ENCODE measurements at places on chromosomes 11 and 22. TPM values are rescaled to one million over a fixed set of nuclear protein-coding genes. Genes with fewer than 3 reads are reported as not detected.

The SNX32 gene
- 0.27 TPM for total RNA-seq

The SCN3B gene
- not detected for total RNA-seq

The MAP6 gene
- 0.18 TPM for total RNA-seq

The SCGB1A1 gene
- total RNA-seq, result not detected

The LRRC4C gene
- not detected for total RNA-seq

The ACR gene
- total RNA-seq, result not detected

DNA sequence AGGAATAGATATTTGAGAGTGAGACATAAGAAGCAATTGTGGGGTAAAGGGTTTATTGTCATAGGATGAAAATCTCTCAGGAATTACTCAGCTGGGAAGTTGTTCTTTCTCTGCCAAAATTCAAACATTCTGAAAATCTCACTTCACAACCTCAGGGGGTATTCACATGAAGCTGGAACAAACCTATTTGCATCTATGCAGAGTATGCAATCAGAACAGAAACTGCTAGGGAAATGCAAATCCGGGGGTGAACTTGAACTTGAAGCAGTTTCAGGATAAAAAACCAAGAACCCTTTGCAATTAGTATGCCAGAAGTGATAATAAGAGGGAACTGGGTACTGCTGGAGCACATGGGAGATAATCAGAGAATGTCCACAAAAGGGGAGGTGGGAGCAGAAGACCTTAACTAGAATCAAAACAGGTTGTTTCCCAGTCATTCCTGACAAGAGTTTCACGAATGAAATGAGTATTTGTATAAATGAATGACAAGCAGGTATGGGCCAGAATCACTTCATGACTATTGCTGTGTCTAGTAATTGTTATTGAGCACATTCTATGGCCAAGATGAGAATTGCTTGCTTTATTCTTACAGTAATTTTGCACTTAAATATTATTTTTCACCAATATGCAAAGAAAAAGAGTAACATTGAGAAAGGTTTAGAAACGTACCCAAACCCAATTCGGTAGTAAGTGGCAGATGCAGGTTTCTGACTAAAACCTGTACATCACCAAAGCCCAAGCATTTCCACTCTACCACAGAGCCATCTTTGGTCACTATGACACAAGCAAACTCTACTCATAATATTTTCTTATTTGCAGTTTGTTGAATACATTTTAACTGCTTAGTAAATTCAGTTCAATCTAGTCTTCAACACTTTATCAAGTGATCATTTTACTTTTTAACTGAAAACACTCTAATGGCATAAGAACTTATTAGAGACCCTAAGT, 61.8 kb upstream of the UBASH3B start:
- H3K4me3 ChIP-seq, result no peak overlapping the region
- no peak for DNase-seq

- DNase-seq, result no peak
- no peaks in the 10 kb centered on the region for H3K36me3 ChIP-seq
- H3K27ac ChIP-seq, result no peak overlapping the region
- no peak overlapping the region for H3K4me3 ChIP-seq
- H3K27me3 ChIP-seq, result no peaks in the 10 kb centered on the region
- no peaks in the 10 kb centered on the region for H3K4me1 ChIP-seq
Measured at GRCh38 chr11:91804042-91804441, 420.6 kb upstream of the FAT3 start.

- H3K4me1 ChIP-seq, result no peaks in the 10 kb centered on the region
- DNase-seq, result no peak
- no peak overlapping the region for H3K27ac ChIP-seq
- H3K36me3 ChIP-seq, result no peaks in the 10 kb centered on the region
- peaks cover under 1% of the 10 kb centered on the region for H3K27me3 ChIP-seq
Measured at GRCh38 chr22:48112687-48113521, 1350.5 kb downstream of the TBC1D22A start.

Data from T-helper 17 cell (primary cell).